ENCODE measurements at places on chromosomes 1 and 21.

- no peak for DNase-seq
Observed at GRCh38 chr1:154578058-154578418, 10.5 kb downstream of the CHRNB2 start.

GRCh38 chr1:10613861-10614260 is 139.1 kb downstream of the PEX14 start:
- no peak for DNase-seq

DNA sequence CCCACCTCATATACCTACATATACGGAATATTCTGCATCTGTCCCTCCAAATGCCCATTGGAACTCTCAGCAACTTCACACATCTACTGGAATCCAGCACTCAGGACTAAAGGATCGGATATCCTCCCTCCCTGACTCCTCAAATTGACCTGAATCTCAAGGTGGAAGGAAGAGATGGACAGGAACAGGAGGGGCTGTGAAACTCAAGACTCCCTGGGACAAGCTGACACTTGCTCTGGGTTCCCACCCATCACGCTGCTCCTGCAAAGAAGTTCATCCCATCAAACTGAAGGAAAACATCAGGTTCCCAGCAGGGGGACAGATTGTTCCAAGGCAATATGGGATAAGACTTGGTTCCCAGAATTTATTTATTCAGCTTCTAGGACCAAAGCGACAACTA is 30.3 kb upstream of the TIAM1 start:
- DNase-seq: no peak

DNA sequence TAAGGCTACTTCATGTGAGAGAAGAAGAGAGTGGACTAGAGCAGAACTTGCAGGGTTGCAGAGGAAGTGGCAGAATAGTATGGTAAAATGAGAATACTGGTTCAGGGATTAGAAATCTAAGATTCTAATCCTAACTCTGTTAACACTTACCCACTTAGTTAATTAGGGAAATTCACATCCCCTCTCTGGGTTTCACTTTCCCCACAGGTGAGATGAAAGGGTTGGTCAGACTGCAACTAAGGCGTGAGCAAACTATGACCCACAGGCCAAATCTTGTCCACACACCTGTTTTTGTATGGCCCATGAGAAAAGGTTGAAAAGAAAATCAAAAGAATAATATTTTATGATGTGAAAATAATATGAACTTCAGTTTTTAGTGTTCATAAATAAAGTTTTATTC is 117.5 kb downstream of the MACF1 start:
- DNase-seq: no peak

GRCh38 chr1:116769561-116769977 is 15.3 kb downstream of the CD2 start:
- no peak for DNase-seq

- no peak for DNase-seq
Observed at GRCh38 chr1:233639611-233640010, 25.7 kb downstream of the KCNK1 start.

GRCh38 chr21:37058261-37058660 is 14.6 kb downstream of the PIGP start:
- DNase-seq: no peak

- no peak for DNase-seq
Observed at GRCh38 chr1:220701974-220702373, 11.8 kb downstream of the C1orf115 start.

DNA sequence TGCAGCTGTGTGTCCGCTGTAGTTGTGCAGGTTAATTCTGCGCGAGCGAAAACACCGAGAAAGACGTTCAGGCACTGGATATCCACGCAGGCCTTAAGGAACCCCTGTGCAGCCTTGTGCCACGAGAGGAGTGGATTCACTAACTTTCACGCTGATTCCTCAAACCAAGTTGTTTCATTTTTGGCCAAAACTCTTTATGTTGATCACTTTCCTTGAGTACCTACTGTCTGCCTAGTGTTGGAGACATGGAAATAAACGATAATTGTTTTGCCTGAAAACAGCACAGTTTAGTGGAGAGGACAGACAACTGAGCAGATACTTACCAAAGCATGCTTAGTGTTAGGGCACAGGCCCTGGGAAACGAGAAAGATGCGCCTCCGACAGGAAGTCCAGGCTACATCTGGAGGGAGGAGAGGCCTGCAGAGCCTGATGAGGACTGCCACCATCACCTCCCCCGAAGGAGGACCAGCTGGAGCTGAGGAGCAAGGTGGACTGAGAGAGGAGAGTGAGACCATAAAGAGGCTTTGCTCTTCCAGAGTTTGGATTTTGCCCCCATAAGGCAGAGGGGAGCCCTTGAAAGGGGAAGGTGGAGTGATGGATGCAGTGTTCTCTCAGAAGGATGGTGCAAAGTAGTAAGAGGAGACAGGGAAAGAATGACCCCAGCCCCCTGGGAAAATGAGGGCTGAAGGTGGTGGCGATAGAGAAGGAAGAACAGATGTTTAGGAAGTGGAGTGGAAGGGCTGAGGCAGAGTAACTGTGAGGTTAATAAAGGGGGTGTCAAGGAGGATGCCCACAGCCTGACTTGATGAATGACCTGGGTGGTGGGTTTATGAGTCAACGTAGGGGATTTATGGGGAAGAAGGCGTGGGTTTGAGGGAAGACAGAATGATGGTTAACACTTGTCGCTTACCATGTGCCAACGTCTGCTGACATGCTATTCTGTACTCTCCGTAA is 956 bp upstream of the SCAF4 start:
- no peak for DNase-seq

DNA sequence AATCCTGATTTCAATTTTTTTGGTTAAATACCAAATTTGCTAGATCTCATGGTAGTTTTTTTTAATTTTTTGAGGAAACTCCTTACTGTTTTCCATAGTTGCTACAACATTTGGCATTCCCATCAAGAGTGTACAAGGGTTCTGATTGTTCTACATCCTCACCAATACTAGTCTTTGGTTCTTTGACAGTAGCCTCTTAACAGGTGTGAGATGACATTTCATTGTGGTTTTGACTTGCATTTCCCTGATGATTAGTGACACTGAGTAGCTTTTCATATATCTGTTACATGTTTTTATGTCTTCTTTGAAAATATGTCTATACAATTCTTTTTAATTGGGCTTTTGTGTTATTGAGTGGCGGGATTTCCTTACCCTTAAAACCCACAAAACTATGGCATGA is 20.9 kb upstream of the RGS13 start:
- DNase-seq: no peak

GRCh38 chr1:38608202-38608864 is 251.2 kb downstream of the RRAGC start:
- no peak for DNase-seq

DNA sequence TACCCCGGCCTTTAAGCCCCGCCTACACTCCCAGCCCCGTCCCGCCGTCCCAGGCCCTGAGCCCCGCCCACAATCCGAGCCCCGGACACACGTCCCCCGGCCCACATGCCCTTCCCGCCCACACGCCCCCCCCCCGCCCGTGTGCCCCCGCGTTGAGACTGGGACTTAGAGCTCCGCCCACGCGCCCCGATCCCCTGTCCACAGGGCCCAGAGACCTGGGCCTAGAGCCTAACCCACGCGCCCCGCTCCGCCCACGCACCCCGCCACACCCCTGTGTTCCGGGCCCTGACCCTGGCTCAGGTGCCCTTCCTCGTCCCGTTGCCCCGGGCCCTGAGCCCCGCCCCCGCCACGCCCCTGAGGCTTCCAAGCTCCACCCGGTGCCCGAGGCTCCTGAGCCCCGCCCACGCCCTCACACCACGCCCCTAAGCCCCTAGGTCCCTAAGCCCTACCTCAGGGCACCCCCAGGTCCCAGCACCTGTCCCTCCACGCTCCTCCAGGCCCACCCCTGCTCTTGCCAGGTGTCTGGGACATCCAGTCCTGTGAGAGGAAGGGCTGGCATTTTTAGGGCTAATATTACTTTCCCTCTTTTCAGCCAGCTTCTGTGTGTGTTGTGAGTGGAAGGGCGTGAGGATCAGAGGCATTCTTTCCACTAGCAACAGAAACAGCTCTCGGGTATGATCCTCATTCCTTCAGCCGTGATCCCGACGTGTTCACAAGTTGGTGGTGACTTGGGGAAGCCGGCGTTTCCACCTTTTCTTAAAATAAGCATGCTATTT is 552 bp upstream of the GPR157 start:
- no peak for DNase-seq

DNA sequence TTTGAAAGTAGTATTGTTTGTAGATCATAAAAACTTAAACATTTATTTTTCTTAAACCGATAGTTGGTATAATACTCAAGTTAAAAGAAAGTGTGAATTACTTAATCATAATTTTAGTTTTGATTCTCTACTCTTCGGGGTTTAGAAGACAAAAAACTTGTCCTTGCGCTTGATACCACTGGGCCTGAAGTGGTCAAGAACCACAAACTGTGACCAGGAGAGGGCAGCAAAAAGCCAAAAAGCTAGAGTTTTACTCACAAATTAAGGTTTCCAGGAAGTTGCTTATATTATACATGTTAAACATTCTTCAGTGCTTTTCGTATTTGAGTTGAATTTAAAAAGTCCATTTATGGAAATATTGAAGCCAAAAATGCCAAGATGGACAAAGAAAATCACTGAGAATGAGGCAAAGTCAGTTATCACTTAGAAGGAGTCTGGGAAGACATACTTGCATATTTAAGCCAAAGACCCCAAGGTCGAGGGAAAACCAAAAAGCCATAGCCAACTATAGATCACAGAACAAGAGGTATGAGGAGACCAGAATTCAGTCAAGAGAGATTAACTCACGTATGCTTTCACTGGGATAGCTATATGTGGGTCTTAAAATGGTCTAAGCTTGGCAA is 34.2 kb downstream of the EFCAB7 start:
- DNase-seq: no peak

DNA sequence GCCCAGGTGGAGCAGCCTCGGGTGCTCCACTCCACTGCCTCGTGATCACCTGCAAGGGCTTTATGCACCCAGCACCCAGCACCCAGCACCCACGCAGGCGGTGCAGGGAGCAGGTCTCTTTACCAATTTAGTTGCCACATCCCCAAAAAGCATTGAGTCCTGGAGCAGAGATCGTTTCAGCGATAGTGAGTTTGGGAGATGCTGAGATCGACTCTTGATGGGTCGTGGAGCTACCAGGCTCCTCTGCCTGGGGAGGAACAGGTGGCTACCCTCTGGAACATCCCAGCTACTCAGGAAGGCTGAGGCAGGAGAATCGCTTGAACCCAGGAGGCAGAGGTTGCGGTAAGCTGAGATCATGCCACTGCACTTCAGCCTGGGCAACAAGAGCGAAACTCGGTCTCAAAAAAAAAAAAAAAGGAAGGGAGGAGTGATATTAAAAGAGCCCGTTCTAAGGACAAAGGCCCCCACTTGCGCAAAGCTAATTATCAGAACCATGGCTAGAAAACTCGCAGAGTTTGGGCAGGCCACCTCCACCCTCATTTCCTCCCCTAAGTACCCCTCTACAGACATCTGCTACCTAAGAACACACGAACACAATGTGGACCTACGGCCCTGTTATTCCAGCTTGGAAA is 106.5 kb upstream of the SLC45A1 start:
- DNase-seq: no peak

GRCh38 chr21:44874497-44875315 is 1.2 kb upstream of the PTTG1IP start:
- no peak for DNase-seq

GRCh38 chr1:109225711-109226445 is 12.2 kb downstream of the SARS1 start:
- no peak for DNase-seq

DNA sequence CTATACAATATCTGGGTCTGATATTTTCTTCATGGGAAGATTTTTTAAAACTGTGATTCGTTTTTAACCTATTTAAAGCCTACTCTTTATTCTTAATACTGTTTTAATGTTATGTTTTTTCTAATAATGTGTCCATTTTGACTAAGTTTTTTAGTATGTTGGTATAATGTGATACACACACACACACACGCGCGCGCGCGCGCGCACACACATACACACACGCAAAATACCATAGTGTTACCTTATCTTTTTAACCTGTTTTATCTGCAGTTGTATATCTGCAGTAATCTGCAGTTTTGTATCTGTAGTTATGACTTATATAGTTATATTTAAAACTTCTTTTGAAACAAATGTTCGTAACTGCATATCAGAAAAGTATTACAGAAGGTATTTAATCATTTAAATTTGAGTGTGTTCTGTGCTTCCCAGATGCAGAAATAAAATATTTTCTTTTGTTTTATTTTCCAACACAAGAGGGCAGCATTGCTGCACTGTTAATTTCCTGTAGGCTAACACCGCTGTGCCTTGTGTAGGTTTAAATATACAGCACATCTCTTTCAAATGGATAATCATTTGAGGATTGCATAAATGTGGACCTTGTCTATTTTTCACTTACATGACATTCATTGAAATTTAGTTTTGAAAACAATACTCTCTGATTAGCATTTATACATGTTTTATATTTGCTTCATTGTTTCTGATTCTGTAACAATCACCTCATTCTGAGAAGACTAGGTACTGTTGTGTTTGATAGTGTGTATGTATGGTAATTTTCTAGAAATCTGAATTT is 166.1 kb downstream of the PDE4B start:
- DNase-seq: peak; percentile 34

GRCh38 chr1:167520711-167521206 is 2.4 kb upstream of the CD247 start:
- no peak for DNase-seq

- DNase-seq: no peak
Observed at GRCh38 chr1:41282679-41283317, 40.7 kb upstream of the SCMH1 start.
